BJ (cell line): ENCODE measurements at places on chromosomes 16 and 17.

DNA sequence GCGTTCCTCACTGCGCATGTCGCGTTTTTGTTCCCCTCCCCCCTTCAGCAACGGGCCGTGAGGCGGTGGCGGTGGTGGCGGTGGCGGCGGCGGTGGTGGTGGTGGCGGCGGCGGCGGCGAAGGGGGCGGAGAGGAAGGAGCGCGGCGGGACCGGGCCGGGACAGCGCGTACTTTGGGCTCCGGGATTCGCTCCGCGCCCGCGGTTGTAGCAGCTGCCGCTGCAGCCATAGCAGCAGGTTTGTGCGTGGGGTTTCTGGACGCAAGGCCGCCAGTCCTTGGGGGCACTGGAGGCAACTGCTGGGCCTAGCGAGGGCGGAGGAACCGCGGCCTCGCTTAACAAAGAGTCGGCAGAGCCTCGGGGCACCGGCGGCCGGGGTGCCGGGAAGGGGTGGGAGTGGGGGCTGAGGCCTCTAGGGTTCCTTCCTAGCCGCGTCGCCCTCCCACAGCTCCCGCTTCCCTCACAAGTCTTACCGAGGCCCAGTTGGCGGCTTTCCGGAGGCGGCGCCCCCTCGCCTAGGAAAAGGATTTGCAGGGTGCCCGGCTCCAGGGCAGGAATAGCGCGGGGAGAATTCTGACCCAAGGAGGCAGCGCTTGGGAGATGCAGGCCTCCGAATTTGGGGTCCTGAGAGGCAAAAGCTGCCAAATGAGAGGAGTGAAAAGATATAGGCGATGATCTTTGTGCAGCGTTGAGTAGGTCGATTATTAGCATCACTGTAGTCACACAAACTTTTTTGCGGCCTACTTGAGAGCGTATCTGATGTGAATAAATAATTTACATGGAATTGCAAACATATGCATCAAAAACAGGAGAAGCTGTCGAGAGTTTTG, at the start of gene DDX42:
Gene DDX42, plus strand, starts transcription at position 30 of the 828 bp plus-strand sequence. CDS start 12,880 bp downstream, outside the sequence.
- DNase-seq = no peak

DNA sequence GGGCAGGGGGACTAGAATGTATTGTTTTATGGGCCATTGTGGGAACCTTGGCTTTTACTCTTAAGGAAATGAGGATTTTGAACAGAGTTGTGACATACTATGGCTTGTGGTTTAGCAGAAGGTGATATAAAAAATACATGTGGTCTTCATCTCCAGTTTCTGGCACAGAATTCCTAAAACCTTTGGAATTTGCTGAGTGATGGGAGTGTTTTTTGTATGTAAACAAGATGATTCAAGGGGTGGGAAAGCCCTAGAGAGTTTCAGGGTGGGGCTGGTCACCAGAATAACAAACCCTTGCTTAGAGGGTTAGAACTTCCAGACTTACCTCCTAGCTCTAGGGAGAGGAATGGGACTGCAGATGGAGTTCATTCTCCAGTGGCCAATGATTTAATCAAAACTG, 316.1 kb downstream of the PHKB start:
- peak; percentile 35 for DNase-seq

DNA sequence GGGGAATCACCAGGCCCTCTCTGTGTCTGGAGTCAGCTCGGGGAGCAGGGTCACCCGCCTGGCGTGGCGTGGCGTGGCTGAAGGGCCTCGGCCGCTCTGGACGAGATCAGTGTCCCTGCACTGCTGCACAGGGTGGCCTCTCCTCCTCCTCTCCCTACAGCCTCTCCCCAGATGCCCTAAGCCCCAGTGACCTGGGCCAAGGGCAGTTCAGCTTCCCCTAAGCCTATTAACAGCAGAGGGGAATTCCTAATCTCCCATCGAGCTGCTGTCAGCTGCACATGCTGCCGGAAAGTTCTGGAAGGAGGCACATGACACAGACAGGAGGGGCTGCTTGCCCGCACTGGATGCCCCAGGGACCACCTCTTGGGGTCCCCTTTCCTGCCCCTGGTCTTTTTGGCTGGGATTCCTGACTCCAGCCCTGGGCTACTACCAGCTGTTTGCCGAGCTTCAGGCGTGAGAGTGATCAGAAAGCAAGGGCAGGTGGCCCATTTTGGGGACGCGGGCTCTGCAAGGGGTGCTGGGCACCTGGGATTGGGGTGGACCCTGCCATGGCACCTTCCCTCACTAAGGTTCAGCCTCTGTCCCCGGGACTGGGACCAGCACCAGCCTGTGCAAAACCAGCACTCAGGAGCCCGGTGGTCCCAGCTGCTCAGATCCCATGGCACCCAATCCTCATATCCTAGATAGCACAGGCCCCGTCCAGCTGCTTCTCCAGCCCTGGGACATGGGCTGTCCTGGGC, 794 bp downstream of the PDE6G start:
- DNase-seq = no peak

GRCh38 chr17:69188796-69189195, 39.8 kb downstream of the ABCA10 start:
- no peak for DNase-seq

- peak; percentile 28 for DNase-seq
Observed at GRCh38 chr16:74563828-74564263, 43.1 kb downstream of the GLG1 start.

- DNase-seq = no peak
Observed at GRCh38 chr16:11138769-11139325, 117.2 kb downstream of the SOCS1 start.

DNA sequence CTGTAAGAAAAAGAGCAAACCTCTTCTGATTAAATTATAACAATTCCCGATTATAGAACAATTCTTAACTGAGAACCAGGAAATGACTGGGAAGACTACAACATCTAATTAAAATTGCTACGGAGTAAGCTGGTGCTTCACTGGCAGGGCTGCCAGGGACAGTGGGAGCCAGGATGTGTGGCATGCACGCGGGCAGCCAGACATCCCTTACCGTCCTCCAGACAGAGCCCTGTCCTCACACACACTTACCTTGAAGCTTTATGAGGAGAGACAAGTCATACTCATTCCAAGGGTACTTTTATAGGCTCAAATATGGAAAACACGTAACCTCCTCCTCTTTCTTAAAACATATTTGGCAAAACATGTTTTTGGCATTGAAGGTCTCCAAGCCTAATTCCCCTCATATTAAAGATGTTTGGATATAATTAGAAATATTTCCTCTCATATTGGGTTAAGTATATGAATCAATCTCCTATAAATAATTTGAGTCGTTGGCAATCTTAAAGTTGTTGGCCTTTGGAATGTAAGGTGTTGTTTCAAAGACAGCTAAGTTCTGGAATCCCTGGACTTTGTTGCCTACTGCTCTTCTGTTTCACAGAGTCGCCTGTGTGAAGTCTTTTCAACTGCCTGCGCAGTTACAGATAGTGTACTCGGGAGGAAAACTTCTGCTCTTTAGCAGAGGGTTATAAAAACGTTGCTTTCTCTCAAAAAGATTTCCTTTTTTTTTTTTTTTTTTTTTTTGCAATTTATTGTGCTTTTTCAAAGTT, at the start of gene MYH1:
Gene MYH1, minus strand, starts transcription at position 272 of the 767 bp plus-strand sequence. CDS start 1,900 bp downstream, outside the sequence.
- DNase-seq = no peak

DNA sequence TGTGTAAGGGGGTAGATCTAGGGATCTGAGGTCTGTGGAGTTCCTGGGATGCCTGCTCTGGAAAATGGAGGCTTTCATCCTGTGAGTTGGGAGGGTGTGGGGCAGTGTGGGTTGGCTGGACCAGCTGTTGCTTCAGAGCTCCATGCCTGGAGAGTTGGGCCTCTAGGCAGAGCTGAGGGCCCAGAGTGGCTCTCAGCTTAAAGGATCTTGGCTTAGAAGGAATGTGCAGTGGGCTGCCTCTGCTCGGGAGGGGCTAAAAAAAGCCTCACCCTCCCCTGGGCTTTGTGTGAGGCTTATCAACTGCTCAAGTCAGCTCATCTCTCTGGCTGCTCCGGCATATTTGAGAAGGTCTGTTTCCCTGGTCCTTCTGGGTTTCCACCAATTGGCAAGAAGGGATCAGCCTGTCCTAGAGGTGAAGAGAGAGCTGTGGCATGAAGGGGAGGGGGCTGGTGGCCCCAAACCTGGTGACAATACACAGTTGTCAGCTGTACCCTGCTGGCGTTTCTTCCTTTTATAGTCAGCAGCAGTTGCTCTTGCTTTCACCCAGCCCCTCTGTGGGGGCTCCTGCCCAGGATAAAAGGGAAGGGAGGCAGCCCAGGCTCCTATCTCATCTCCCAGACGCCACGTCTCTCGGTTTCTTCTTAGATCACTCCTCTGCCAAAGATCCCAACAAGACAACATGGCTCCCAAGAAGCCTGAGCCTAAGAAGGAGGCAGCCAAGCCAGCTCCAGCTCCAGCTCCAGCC, at the start of gene MYL4:
Gene MYL4, plus strand, starts transcription at position 605 of the 745 bp plus-strand sequence. Its CDS starts 75 bp downstream, at position 680.
- no peak for DNase-seq

- DNase-seq = no peak
Observed at GRCh38 chr16:27977966-27978365, 85.5 kb downstream of the GSG1L start.

DNA sequence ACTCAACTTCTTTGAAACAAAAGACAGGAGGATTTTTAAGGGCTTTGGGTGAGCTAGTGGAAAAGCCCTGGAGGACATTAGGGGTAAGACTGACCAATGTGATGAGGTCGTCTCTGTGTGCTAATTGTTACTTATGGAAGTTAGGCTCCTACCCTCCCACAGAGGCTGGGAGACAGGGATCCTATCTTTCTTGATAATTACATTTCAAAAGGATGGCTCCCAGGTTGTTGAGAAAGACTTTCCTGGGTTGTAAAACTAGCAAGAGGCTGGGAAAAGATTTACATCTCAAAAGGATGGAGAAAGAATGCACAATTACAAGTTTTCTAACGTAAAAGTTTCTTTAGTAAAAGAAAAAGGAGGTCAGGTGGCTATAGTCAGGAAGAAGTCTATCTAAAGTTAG, 605.8 kb upstream of the GOT2 start:
- no peak for DNase-seq

GRCh38 chr16:53974484-53975080, 270.6 kb downstream of the FTO start:
- no peak for DNase-seq

DNA sequence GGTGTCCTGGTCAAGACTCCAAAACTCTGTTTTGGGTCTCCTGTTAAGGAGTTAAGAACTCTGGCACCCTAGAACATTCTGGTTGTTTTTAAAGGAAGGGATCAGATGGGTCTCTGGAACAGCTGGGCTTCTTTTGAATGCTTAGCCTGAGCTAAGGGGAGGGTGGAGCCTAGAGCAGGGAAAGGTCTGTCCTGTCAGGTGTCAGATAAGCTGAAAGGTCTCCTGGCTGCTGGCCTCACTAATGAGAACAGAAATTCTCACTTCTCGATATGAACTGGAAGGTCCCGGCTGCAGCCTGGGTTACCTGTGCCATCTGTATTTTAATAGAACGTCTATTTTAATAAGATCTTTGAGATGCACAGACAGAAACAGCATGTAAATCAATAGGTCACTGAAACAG, 69.0 kb downstream of the RAP1GAP2 start:
- no peak for DNase-seq

DNA sequence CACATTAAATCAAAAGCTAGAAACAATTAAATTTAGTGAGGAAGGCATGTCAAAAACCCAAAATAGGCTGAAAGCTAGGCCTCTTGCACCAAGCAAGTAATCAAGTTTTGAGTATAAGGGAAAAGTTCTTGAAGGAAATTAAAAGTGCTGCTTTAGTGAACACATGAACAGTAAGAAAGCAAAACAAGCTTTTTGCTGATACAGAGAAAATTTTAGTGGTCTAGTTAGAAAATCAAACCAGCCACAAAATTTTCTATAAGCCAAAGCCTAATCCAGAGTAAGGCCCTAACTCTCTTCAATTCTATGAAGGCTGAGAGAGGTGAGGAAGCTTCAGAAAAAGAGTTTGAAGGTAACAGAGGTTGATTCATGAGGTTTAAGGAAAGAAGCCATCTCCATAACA, 116.2 kb downstream of the CYB561 start:
- DNase-seq = no peak

- DNase-seq = peak; percentile 31
Observed at GRCh38 chr16:66603537-66604375, 748 bp upstream of the CMTM3 start.

DNA sequence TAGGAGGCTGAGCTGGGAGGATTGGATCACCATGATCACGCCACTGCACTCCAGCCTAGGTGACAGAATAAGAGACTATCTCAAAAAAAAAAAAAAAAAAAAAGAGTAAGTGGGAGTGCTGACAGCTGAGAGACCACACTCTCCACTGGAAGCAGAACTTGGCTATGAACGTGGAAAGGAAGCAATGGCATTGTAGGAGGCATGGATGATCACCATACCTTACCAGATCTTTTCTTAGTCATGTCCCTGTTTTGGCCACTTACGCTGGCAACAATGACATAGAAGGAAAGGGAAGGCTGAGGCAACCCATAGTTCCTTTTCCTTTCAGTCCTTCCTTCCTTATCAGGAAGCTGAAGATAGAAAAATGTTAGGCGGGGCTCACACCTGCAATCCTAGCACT, 3.7 kb upstream of the ATP1B2 start:
- no peak for DNase-seq

DNA sequence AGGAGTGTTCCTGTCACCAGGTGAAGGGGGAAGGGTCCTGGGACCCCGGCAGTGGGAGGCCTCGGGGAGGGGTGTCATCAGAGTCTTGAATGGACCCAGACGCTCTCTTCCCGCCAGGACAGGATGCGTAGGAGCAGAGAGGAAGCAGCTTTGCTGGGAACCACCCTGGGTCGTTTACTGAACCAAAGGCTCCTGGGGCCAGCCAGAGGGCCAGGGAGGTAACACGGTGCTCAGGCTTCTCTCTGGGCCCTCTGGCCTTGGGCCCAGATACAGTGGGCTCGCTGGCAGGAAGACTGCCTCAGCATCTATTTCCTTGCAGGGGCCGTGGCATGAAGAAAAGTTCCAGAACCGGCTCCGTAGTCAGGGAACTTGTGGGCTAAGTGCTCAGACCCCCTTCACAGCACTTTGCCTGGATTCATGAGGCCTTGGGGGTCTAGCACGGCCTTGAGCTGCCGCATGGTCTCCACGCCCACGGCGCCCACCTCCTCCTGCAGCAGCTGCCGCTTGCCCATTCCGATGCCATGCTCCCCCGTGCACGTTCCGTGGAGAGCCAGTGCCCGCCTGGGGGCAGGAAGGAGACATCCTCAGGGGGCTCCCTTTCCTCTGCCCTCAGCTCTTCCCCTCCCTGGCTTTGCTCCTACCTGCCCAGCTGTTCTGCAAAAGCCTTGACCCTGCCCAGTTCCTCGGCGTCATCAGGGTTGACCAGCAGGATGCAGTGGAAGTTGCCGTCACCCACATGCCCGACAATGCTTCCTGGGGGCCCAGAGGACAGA, 4.4 kb downstream of the LDHD start:
- DNase-seq = no peak
